Heart right ventricle (tissue), 16 donors: ENCODE measurements at places on chromosomes 6 and 20. TPM values are rescaled to one million over a fixed set of nuclear protein-coding genes. Genes with fewer than 3 reads are reported as not detected.

DNA sequence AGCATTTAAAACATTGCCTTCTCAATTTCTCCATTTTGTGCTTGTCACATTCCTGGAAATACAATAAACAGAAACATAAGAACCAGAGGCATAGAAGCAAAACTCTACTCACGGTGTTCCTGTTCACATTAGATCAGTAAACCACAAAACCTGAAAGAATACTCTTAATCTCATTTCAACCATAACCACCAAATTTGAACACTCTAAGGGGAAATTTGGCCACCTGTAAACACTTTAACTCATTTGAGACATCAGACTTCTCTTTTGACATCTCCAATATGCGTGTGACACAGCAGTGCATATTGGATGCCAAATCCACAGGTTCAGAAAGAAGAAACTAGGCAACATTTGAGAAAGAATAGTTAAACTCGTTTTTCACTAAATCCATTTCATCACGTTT, 153.8 kb upstream of the IRAK1BP1 start:
- no peak overlapping the region for H3K4me3 ChIP-seq
- H3K27ac ChIP-seq = no peak overlapping the region
- no peak for DNase-seq
- no peaks in the 10 kb centered on the region for H3K27me3 ChIP-seq
- H3K36me3 ChIP-seq = no peaks in the 10 kb centered on the region

- H3K27me3 ChIP-seq = peaks cover 5% of the 10 kb centered on the region
- DNase-seq = peak; percentile 20
- H3K4me3 ChIP-seq = no peak overlapping the region
- H3K4me1 ChIP-seq = no peaks in the 10 kb centered on the region
- H3K27ac ChIP-seq = no peak overlapping the region
These were observed 31.7 kb upstream of the CST1 start for GRCh38 chr20:23782366-23782983.

- H3K27ac ChIP-seq = no peak overlapping the region
- DNase-seq = no peak
- no peak overlapping the region for H3K4me3 ChIP-seq
- peaks cover 4% of the 10 kb centered on the region for H3K4me1 ChIP-seq
- H3K27me3 ChIP-seq = no peaks in the 10 kb centered on the region
These were observed 45.4 kb upstream of the DTNBP1 start for GRCh38 chr6:15708231-15708630.

- H3K4me1 ChIP-seq = peaks cover 9% of the 10 kb centered on the region
- no peaks in the 10 kb centered on the region for H3K36me3 ChIP-seq
- no peak for DNase-seq
- H3K27me3 ChIP-seq = no peaks in the 10 kb centered on the region
These were observed 43.1 kb downstream of the ZNF217 start for GRCh38 chr20:53550280-53551187.

- DNase-seq = no peak
- peaks cover 4% of the 10 kb centered on the region for H3K4me1 ChIP-seq
- H3K36me3 ChIP-seq = no peaks in the 10 kb centered on the region
These were observed 16.4 kb downstream of the FRMD1 start for GRCh38 chr6:168062346-168063289.

DNA sequence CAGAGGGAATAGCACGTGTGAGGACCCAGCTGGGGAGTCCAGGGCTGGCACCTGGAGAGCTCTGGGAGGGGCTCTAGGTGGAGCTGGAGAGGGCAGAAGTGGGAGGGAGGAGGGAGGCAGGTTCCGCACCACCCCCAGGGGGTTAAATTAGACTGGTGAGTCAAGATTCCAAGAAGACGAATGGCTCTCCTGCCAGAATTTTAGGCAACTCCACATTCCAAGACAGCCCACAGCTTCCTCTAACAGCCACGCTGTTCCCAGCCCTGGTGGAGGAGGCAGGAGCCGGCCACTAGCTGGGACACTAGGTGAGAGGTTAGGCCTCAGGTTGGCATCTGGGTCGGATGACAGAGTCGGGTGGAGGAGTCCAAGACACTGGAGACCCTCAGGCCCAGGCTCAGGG, 60.2 kb downstream of the TFAP2C start:
- no peak overlapping the region for H3K27ac ChIP-seq
- H3K27me3 ChIP-seq = peaks cover 41% of the 10 kb centered on the region
- no peak overlapping the region for H3K4me3 ChIP-seq
- DNase-seq = no peak
- H3K4me1 ChIP-seq = no peaks in the 10 kb centered on the region

DNA sequence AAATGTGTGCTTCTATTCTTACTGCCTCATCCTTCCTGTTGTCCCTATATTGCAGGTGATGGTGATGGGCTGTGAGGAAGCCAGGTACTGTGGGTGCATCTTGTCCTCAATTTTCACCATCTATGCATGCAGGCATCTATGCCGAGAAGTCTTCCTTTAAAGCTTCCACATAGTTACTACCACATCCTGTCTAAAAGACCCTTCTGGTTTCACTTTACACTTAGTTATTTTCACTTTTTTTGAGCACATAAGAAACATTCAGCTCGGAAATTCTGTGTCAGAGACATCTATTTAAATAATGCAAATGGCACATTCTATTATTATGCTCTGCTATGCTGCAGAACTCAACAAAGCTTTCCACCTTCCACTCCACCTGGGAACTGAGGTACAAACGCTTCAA, 28.2 kb upstream of the FABP7 start:
- H3K27me3 ChIP-seq = peaks cover 3% of the 10 kb centered on the region
- no peak for DNase-seq
- H3K36me3 ChIP-seq = no peaks in the 10 kb centered on the region

- no peaks in the 10 kb centered on the region for H3K27me3 ChIP-seq
- DNase-seq = no peak
- no peaks in the 10 kb centered on the region for H3K36me3 ChIP-seq
- no peak overlapping the region for H3K4me3 ChIP-seq
- H3K27ac ChIP-seq = no peak overlapping the region
These were observed 48.3 kb downstream of the CARMIL1 start for GRCh38 chr6:25327432-25327831.

GRCh38 chr6:39892490-39893129, 41.7 kb downstream of the MOCS1 start:
- peaks cover 20% of the 10 kb centered on the region for H3K4me1 ChIP-seq
- H3K4me3 ChIP-seq = no peak overlapping the region
- H3K27ac ChIP-seq = no peak overlapping the region
- H3K36me3 ChIP-seq = no peaks in the 10 kb centered on the region
- no peaks in the 10 kb centered on the region for H3K27me3 ChIP-seq
- DNase-seq = peak; percentile 55

DNA sequence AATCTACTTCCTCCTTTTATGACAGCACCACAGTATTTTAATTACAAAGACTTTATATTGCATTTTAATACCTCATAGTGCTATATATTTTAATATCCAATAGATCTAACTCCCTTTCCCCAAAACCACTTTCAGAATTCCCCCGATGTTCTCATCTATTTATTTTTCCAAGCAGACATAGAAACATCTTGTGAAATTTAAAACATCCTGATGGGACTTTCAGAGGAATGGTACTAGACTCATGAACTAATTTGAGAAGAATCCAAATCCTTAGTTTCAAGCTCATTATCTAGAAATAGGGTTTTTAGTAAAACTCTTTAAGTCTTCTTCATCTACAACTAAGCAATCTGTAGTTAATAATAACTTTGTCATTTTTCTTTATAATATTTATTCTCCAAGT, 97.0 kb downstream of the TRERF1 start:
- no peaks in the 10 kb centered on the region for H3K4me1 ChIP-seq
- no peak overlapping the region for H3K4me3 ChIP-seq
- DNase-seq = no peak
- H3K36me3 ChIP-seq = no peaks in the 10 kb centered on the region
- H3K27me3 ChIP-seq = no peaks in the 10 kb centered on the region

DNA sequence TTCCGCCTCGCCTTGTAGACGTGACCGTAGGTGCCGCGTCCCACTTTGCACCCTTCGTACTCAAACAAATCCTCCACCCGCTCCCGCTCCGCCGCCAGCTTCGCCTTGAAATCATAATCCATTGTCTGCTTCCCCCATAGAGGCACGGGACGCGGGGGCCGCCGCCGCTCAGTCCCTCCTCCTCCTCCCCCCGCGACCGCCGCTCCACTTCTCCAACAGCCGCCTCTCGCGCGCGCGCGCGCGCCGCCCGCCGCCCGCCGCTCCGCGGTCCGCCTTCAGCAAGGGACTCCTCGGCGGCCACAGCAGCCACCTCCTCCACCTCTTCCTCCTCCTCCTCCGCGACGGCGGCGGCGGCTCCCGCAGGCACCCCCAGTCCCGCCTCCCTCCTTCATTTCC, 256 bp downstream of the CDK19 start:
- DNase-seq = no peak
- H3K27ac ChIP-seq = peak overlapping the region; percentile 94
- H3K4me3 ChIP-seq = peak overlapping the region; percentile 92
- no peaks in the 10 kb centered on the region for H3K27me3 ChIP-seq

DNA sequence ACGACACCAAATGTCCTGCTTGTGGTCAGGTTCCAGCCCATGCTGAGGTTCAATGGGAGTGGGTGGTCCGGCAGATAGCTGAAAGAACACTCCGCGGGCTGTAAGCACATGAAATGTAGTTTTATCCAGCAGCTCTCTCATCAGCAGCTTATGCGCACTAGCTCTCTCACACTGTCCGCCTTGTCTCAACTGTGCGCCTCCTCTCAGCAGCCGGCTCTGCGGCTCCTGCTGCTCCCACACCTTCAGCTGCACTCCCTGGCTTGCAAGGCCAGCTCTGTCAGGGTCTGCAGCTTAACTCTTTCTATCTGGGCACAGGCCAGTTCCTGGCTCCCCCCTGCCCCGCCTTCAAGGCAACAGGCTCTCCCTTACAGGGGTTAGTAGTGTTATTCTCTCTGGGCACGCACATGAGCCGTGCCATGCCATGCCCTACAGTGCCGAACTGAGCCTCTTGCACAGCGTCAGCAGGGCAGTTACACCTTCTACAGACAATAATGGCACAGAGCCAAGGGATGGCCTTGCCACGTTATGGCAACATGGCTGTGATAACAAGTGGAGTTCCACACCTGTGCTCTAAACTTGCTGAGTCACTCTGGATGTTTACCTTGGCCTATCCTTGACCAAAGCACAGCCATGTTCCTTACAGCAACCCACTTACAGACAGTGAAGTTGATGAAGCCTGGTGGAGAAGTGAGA, 84.0 kb upstream of the LRFN2 start:
- no peak for DNase-seq
- H3K4me1 ChIP-seq = no peaks in the 10 kb centered on the region
- no peak overlapping the region for H3K4me3 ChIP-seq

- H3K27me3 ChIP-seq = no peaks in the 10 kb centered on the region
- no peak overlapping the region for H3K27ac ChIP-seq
- DNase-seq = no peak
- H3K4me3 ChIP-seq = no peak overlapping the region
- H3K4me1 ChIP-seq = peaks cover 11% of the 10 kb centered on the region
These were observed 54.0 kb downstream of the ASXL1 start for GRCh38 chr20:32411955-32412706.

DNA sequence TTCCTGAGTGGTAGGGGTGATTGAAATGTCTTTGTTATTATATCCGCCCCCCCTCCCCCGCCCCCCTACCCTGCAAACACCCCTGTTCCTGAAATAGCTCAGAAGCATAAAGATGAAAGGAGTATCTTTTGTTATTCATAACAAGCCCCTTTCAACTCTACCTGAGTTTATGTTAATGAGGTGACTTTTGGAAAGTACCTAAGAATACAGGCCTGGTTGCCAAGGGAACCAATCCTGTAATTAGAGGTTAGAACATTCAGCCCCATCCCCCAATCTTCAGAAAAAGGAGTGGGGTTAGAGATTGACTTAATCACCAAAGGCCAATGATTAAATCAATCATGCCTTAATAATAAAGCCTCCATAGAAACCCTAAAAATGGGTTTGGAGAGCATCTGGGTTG, 979.2 kb upstream of the GJE1 start:
- H3K27me3 ChIP-seq = no peaks in the 10 kb centered on the region
- no peaks in the 10 kb centered on the region for H3K36me3 ChIP-seq

GRCh38 chr20:33649201-33649681, 12.9 kb upstream of the C20orf144 start:
- no peak overlapping the region for H3K4me3 ChIP-seq
- H3K36me3 ChIP-seq = peaks cover 26% of the 10 kb centered on the region
- no peak overlapping the region for H3K27ac ChIP-seq
- DNase-seq = no peak
- no peaks in the 10 kb centered on the region for H3K27me3 ChIP-seq

DNA sequence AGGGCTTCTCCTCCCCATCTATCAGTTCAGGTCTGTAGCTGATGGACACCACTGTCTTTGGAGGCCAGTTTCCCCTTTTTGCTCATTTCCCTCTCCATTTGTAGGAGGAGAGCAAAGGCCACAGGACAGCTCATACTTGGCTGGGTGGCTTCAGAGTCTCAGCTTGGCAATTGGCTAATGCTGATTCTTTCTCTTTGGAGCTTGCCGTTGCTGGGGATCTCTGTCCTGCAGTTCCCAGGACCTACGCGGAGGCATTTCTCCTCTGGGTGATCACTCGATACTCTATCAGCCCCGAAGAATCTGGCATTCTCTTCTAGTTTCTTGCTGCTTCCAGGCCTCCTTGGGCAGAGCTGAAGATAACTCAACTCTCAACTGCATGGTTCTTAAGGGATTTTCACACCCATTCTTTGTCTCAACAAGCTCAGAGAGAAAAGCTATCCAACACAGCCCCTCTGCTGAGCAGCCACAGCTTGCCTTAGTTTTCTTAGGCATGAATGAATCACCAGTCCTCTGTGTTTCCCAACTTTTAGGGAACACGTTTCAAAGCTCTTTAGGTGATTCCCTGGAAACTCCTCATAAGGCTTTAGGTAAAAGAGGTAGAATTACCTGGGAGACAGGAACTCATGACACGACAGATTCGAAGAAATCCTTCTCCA, 19.2 kb upstream of the SSR1 start:
- no peaks in the 10 kb centered on the region for H3K27me3 ChIP-seq
- no peak for DNase-seq
- H3K27ac ChIP-seq = no peak overlapping the region
- H3K4me1 ChIP-seq = no peaks in the 10 kb centered on the region
- no peaks in the 10 kb centered on the region for H3K36me3 ChIP-seq

GRCh38 chr6:79168695-79168980, 65.8 kb downstream of the HMGN3 start:
- H3K27ac ChIP-seq = no peak overlapping the region
- H3K36me3 ChIP-seq = no peaks in the 10 kb centered on the region
- no peaks in the 10 kb centered on the region for H3K27me3 ChIP-seq
- H3K4me3 ChIP-seq = no peak overlapping the region
- no peaks in the 10 kb centered on the region for H3K4me1 ChIP-seq
- no peak for DNase-seq

- no peaks in the 10 kb centered on the region for H3K27me3 ChIP-seq
- no peaks in the 10 kb centered on the region for H3K36me3 ChIP-seq
- H3K4me1 ChIP-seq = peaks cover 20% of the 10 kb centered on the region
These were observed 134.8 kb upstream of the FOXA2 start for GRCh38 chr20:22719167-22719591.

The CDH4 gene
- not detected for polyA plus RNA-seq

The ASIP gene
- polyA plus RNA-seq = 1.6 TPM

The SIRPB2 gene
- polyA plus RNA-seq = 1.2 TPM

The MICB gene
- polyA plus RNA-seq = 1.0 TPM

The DACT2 gene
- polyA plus RNA-seq = 0.29 TPM
